ENCODE measurements at places on chromosomes 4 and X.

GRCh38 chrX:19745077-19745476 is 142.3 kb downstream of the SH3KBP1 start:
- no peak for DNase-seq

DNA sequence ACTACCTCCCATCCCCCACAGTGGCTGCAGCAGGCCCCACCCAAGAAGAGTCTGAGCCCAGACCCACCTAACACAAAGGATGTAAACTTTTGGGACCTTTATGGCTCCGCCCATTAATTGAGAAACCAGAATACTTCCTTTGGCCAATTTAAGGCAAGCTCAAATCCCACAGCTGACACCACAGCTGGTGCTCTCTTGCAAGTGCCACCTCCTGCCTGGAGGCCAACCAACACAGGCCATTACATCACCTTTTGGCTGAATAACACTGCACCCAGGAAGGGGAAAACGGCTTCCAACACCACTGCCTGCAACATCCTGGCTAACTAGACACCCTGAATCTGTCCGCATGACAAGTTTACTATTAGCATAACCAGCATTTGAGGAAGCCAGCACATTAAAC is 248.8 kb downstream of the PRDM5 start:
- no peak for DNase-seq

DNA sequence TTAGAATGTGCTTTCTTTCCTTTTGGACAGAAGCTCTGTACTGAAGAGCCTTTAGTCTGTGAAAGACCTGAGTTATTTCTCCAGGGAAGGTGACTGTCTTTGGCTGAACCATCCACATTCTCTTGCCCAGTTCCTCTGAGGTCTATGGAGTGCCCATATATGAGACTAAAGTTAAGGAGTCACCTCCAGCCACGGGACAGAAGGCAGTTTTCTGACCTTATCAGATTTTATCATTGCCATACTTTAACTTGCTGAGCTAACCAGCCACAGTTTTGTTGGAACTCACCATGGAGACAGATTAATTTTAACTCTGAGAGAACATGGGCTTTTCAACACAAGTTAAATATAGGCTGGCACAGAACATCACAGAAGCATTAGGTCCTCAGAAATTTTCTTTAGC is 26.3 kb downstream of the IL1RAPL1 start:
- DNase-seq, result no peak

DNA sequence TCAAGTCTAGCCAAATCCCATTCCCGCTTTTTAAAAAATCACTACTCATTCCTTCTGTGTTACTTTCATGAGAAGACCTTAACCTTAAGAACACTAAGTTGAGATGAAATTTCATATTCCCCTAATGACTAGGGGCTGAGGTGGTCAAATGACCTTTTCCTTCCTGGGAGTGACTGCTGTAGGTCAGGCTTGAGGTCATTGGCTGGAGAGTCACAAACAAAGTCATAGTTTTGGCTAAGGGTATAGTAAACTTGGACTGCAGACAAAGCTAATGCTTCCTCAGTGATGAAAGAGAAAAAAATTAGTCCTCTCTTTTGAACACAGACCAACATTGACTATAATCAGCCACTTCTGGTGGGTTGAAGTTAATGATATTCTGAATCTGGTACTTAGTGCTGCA is 16.0 kb upstream of the FGF2 start:
- no peak for DNase-seq

DNA sequence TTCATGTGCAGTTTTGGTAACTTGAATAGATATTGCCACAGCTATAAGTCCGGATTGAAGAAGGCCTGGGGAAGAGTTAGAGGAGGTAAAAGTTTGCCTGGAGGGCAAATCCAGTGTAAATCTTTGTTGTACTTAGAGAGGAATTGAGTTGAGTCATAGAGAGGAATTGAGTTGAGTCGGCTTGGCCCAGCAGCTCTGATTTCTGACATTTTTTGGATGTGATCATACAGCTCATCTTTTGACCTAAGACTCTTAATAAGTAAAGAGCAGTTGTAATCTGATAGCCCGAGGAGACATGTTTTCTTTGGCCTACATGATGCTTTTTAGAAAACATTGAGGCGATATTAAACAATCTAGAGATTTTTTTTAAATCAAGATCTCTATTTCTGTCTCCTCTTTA is 3.9 kb downstream of the KIT start:
- DNase-seq, result no peak

DNA sequence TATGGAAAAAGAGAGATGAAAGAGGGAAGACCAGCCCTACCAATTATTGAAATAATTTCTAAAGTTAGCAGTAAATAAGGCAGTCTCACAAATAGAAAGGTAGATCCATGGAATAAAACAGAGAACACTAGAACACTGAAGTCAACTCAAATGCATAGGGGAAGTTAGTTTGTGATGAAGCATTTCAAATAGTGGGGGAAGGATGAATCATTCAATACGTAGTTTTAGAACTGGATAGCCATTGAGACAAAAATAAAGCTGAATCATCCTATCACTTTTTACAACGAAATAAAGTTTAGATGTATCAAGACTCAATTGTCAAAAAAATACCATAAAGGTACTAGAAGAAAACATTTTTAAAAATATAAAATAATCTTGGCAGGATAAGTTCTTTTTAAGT is 143.2 kb upstream of the DGKK start:
- DNase-seq, result no peak

DNA sequence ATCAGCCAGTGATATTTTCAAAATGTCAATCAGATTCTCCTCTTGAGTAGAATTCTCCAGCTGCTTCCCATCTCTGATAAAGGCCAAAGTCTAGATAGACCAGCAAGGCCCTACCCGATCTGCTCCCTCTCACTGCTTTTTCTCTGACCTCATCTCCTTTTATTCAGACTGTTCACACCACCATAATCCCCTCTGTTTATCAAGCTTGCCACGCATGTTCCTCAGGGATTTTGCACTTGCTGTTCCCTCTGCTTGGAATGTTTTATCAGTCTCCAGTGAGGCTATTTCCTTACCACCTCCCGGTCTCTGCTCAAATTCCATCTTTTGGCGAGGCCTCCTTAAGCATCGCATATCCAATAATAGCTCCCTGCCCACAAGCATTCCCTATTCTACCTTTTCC is 20.1 kb downstream of the NOCT start:
- no peak for DNase-seq

- DNase-seq, result peak; percentile 97
These were observed 44.3 kb downstream of the CPLX1 start for GRCh38 chr4:781493-782216.

- DNase-seq, result no peak
These were observed 4.8 kb upstream of the CXCL13 start for GRCh38 chr4:77600521-77601451.

DNA sequence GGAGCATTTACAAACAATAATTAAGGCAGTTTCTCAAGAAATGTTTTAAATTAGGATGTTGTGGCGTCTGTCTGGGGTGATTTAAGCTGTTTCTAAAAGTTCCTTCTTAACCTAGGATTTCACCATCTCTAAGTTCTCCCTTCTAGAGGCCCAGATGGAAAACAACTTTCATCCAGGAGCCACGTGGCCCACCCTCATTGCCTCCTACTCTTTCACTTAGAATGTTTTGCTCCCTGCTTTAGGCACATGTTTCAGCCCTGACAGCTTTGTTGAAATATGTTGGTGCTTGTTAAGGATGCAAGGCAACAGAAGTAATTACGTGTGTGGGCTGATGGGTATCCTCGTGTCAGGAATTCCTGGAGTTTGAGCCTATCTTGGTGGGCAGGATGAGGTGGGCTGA is 131.3 kb downstream of the GUCY2F start:
- no peak for DNase-seq

DNA sequence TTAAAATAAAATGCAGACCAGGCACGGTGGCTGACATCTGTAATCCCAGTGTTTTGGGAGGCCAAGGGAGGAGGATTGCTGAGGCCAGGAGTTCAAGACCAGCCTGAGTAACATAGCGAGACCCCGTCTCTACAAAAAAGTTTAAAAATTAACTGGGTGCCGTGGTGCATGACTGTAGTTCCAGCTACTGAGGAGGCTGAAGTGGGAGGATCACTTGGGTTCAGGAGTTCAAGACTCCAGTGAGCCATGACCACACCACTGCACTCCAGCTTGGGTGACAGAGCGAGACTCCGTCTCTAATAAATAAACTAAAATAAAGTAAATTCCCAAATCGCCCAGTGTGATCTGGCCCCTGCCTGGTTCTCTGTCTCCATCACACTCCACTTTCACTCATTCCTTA is 43.7 kb downstream of the TENM3 start:
- no peak for DNase-seq

GRCh38 chr4:150789864-150790263 is 207.9 kb downstream of the MAB21L2 start:
- DNase-seq, result no peak

Measured in activated CD4-positive, CD25-positive, alpha-beta regulatory T cell (primary cell).